ENCODE measurements at places on chromosomes 5 and 9.

DNA sequence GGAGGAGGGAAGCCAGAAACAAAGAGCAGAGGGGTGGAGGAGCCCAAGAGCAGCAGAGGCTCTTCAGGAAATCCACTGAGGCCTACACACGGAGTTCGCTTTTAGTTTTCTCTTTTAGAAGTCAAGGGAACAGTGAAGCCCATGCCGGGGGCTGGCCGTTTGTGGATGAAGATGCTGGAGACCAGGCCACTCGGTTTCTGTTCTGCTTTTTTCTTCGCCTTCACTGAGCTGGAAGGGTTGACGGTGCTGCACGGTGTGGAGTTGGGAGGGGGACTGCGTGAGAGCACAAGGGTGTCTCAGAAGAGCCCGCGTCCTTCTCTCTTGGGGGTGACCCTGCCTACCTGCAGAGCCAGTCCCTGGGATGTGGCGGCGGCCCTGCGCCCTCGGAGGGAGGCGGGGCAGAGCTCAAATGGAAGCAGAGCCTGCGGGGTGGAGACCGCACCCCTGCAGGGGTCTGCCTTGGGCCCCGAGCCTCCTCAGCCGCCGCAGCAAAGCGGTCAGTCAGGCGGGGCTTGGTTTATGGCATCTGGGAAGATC is 68.5 kb upstream of the CACNA1B start:
- DNase-seq: no peak

GRCh38 chr5:95068289-95068910 is 216.5 kb downstream of the MCTP1 start:
- no peak for DNase-seq

DNA sequence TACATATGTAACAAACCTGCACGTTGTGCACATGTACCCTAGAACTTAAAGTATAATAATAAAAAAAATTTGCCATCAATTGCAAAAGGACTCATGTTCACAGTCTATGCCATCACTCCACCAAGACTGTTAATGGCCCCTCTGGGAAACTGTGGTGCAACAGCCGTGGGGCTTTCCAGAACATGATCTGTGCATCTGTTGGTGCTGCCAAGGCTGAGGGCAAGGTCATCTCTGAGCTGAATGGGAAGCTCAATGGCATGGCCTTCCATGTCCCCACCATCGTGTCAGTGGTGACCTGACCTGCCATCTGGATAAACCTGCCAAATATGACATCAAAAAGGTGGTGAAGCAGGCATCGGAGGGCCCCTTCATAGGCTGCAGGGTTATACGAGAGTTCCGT is 33.4 kb upstream of the AGXT2 start:
- no peak for DNase-seq

- DNase-seq: no peak
Observed at GRCh38 chr5:160009591-160009989, 651 bp downstream of the TTC1 start.

DNA sequence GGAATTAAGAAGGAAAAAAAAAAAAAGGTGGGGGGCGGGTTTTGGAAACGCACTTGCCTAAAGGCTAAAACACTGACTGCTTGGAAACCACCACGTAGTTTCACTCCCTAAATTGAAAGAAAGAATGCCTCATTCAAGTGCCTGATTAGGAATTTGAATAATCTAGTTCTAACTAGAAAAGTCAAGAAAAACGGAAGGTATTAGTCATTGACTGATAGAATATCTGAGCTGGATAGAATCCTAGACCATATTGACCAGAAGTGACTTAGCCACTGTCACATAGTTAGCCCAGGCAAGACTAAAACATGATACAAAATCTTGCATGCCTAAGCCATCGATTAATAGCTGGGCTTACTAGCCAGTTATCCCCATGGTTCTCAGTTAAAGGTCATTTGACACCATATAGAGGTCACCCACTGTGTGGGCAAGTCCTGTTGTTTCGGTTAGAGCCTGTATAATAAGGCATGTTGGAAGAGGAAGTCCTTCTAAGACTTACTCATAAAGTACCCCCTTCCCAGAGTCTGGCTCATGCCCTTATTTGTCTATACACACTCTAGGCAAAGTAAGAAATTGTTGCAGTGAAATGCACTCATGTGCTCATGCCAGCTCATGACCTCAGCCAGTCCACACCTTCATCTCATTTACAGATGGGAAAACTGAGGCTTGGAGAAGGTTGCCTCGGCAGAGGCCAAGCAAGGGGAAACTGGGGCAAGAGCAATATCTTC is 40.2 kb downstream of the SH3RF2 start:
- no peak for DNase-seq

DNA sequence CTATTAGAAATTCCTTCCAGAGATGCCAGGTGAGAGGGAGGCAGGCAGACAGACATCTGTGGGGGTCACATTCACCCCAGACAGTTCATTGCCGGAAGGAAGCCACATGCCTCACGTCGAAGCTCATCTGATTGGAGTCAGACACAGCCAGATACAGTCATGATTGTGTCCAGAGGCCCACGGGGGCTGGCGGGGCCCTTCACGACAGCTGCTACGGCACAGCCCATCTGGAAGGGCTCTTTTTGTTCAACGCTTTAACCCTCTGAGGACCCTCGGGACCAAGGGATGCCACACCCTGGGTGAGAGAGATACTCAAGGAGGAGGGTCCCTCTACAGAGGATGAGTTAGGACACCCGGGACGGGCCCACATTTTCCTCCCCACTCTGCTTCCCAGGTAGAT is 31.9 kb upstream of the GABRP start:
- no peak for DNase-seq

DNA sequence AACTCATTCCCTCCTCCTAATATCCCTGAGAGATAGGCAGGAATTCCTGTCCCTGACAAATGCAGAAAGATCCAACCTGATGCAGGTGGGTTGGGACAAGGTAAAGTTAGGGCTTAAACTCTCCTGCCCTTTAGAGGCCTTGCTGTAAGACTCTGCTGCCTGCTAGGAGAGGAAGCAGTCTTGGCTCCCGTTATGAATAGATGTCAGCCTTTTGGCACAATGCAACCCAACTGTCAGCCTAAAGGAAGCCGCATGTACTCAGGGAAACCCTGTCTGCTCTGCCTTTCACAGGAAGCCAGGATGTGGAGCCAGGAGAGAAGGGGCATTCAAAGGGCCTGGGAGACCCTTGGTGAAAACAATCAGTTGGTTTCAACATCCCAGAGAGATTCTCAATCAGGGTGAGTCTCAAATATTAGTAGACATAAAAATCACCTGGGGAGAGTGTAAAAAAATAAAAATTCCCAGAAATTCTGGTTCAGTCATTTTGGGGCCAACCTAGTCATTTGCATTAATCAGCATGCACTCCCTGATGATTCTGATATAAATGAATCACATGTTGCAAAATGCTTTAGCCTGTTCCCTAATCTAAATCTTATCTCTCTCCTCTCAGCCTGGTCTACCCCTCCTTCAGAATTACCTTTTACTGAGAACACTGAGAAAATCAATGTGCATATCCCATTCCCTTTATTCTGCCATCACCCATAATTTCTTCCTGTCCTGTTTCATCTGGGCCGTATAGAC is 136.2 kb upstream of the TRIM32 start:
- DNase-seq: no peak

DNA sequence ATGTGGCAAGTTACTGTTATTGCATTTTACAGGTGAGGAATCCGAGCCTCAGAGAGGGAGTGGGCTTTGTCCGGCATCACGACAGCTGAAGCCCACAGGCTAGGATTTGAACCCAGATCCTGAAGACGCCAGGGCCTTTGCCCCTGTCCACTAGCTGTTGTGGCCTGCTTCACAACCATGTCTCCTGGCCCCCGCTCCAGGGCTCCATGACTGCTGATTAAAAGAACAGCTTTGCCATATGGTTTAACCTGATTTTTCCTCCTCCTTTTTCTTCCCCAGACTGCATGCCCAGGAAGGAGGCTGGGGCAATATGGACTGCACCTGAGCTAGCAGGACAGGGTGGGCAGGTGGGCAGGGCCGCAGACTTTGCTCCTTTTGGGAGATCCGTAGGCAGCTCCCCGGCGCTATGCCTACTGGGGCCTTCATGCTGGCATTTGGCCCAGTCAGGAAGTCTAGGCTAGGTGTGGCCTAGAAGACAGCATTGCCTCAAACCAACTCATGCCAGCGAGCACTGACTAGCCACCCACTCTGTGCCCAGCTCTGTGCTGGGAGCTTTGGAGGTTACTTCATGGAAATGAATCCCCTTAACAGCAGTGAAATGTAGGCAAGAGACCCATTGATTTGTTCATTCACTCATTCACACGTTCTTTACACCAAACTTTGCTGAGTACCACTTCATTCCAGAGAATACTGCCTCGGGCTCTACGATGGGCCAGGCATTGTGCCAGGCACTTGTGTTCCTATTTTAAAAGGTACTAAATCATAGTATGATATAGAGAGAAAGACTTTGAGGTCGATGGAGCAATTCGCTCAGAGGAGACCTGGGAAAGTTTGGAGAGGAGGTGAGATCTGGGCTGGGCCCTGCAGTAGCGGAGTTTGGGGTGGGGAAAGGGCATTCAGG is 94.3 kb upstream of the CPEB4 start:
- no peak for DNase-seq

- no peak for DNase-seq
Observed at GRCh38 chr5:35044649-35045048, 3.1 kb downstream of the AGXT2 start.

GRCh38 chr5:62371409-62371808 is 32.3 kb downstream of the DIMT1 start:
- no peak for DNase-seq

DNA sequence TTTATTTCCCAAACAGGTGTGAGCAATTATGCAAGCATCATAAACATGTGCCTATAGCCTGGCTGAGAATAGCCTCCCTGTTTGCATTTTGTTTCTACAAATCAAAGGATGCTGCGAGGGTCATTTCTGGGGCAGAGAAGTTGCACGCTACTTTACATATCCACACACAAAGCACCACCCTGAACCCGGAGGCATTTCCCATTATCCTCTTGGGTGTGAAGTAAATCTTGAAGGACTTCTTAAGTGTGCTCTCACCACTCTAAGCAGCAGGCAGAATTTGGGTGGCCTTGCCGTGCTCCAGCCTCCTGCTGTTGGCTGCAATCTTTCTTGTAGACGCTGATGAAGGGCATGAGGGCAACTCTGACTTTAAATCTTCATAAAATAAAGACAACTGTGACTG is 124.0 kb upstream of the TLE4 start:
- no peak for DNase-seq

DNA sequence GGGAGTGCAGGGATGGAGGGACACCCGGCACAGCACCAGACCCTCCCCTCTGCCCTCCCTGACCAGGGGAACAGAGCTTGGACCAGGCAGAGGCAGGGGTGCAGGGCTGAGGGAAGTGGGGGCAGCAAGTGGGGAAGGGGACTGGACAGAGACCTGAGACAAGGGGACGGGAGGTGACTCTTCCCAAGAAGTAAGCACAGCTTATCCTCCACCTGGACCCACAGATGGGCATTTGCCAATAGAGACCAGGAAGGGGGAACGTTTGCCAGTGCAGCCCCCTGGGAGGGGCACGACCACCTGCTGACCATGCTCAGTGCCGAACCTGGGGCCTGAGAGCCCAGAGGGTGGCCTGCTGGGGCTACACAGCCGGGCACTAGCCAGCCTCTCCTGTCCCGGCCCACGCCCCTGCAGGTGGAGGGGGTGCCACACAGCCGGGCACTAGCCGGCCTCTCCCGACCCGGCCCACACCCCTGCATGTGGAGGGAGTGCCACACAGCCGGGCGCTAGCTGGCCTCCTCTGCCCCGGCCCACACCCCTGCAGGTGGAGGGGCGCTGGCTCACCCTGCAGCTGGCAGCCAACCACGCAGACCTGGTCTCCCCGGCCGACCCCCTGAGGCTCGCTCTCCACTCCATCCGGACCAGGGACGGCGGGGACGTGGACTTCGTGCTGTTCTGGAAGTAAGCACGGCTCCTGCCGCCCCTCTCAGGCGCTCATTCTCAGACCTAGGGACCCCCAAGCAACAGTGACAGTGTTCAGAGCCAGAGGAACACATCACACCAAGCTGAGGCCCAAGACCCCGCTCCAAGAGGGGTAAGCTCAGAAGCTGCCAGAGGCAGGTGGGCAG is 24.3 kb downstream of the GLT6D1 start:
- DNase-seq: no peak

DNA sequence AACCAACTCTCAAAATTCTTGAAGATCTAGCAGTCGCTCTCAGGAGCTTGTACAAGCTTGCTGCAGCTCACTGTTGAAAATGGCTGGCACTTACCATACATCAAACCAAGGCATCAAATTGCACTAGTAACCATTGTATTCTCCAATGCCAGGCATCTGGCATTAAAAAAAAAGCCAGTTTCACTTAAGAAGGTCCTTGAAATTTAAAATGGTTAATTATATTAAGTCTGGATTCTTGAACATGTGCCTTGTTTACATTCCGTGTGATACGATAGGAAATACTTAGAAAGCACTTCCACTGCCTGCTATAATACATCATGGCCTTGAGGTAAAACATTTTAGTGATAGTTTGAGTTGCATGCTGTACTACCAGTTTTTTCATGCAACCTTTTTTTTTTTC is 300.7 kb downstream of the KDM4C start:
- DNase-seq: no peak

DNA sequence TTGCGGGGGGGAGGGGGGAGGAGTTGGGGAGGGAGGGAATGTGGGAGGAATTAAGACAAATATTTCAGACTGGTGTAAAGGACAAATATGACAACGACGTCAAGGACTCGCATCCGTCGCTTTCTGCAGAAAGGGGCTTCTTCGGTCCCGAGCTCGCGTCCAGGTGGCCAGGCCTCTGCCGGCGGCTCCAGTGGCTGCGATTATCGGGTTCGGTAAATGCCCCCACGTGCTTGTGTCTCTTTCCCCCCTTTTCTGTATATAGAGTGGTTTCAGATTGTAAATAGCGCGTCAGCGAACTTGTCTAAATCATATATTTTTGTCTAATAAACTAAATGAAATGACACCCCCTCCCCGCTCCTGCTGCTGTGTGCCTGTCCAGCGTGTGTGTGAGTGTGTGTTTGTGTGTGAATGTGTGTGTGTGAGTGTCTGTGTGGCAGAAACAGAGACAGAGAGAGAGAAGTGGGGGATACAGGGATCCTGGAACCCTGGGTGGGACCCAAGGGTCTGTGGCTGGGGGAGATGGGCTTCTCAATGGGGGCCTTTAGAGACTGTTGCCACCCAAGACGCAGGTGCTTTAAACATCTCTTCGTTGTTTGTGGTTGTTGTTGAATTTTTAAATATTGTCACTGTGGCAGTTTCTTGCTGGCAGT is 5.6 kb downstream of the IRX1 start:
- DNase-seq: no peak

DNA sequence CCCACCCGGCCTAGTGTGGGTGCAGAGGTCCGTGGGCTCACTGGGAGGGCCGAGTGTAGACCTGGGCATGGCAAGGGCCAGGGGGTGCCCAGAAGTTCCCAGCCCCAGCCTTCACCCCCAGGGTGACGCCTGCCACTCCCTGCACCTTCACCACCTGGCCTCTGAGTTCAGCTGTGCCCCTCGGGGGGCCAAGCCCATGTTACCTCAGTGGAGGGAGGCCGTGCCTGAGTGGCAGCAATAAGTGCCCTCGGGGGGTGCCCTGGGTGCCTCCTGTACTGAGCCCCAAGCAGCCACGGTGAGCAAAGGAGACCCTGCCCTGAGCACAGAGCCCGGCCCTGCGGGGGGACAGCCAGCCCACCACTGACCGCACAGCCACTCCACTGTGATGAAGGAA is 10.3 kb upstream of the FCN2 start:
- no peak for DNase-seq
